ENCODE measurements at places on chromosomes 12 and 14.

DNA sequence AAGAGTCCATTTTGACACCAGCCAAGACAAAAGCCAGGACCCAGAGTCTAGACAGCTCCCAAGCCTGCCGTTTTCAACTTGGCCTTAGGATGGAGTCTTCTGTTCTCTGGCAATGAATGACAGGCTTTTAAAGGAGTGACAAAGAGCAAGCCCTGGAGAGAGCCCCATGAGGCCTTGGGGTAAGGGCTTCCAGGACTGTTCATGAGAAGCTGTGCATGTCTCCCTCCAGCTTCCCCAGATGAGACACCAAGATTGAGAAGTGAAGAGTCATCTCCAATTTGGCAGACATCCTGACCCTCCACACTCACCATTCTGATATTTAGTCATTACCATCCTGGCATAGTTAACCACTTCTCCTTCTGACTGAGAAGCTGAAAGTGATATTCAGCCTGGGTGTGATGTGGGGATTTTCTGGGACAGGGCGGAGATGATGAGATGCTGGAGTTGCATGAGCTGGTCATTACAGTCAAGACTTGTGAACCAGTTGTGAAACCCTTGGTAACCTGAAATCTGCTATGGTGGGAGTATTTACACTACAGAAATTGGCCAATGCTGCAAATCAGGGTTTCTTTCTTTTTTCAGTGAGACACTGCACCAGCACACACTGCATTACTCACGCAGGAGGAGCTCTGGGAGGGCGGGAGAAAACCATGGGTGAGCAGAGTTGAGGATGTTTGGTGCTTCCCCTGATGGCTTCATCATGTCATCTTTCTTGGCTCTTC is 77.8 kb downstream of the VCPKMT start:
- no peak for DNase-seq

DNA sequence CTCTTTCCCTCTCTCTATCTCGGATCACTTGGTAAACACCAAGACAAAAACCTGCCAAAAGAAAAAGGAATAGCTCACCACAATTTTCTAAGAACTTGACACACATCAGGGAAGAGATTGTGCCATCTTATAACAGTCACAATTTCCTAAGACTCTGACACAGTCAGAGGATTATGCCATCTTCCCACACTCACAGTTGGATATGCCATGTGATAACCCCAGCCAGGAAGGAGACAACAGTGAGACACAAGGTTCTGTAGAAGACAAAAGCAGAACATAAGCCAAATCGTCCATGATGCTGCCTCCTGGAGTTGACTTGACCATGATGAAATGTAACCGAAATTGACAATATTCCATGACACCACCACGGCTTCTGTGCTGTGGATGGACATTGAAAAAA is 2.8 kb upstream of the CLEC9A start:
- no peak for DNase-seq

GRCh38 chr12:105347499-105347898 is 17.0 kb downstream of the C12orf75 start:
- DNase-seq = no peak

DNA sequence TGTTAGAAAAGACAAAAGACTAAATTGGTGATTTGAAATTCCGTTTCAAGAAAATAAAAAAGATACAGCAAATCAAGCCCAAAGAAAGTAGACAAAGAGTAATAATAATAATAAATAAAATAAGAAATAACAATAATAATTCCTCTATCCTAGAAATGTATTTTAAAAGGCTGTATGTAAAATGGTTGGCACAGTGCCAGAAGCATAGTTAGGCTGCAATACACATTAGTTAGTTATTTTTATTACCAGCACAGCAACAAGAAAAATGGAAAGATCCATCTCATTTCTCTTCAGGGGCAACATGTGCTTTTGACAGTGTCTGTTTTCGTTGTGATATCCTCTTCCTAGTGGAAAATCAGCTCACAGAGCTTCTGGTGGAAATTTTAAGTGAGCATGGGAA is 174.1 kb upstream of the TMTC1 start:
- DNase-seq = no peak

- DNase-seq = no peak
These were observed 708.0 kb downstream of the BCL11B start for GRCh38 chr14:98564006-98564405.

- DNase-seq = peak; percentile 97
These were observed 390 bp downstream of the JKAMP start for GRCh38 chr14:59484639-59485175.

DNA sequence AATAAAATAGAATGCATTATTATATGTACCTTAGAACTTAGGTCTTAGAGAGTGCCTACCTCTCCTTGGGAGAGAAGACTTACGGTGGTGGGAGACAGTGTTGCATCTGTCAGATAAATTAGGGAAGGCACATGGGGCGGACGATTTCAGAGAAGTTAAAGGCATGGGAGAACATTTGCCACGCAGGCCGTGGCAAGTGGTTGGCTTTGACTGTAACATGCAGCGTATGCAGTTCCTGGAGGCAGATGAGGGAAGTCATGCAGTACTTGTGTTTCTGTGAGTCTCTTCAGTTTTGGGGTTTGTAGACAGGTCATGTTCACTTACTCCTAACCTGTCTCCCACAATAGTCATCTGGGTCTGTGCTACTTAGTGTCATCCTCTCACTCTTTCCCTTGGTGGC is 43.6 kb downstream of the ETV6 start:
- no peak for DNase-seq

GRCh38 chr14:102352213-102352612 is 10.5 kb downstream of the CINP start:
- DNase-seq = no peak

GRCh38 chr12:563250-563781 is 99.9 kb downstream of the NINJ2 start:
- DNase-seq = no peak

DNA sequence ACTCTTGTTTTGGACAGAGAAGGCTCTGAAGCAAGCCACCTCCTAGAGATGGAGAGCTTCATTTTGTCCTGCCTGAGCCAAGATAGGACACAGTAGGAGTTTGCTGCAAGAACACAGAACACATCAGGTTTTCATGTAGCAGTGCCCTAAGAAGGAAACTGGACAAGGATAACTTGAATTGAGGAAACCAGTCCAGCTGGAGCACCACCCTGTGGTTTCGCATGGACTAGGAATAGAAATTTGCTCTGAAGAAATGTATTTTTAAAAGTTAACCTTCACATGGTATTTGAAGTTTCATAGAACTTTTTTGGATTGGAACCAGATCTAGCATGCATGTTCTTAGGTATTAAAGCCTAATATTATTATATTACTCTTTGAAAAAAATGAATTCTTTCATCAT is 68.8 kb downstream of the RERG start:
- DNase-seq = no peak

DNA sequence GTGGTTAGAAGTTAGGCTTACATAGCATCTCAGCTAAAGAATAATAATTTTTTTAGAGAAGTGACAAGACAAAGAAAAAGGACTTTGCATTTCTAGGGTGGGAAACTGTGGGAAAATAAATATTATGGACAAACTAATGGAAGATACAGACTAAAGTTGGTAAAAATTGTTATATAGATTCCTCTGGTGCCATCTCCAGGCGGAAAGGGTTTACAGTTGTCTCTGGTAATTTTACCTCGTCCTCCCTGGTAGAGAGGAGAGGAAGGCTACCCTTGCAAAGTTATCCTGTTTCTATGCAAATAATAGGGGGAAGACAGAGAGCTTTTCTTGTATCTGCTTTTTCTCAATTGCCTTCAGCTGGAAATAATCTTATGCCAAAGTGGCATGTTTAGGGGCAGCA is 5.2 kb downstream of the OR11G2 start:
- DNase-seq = no peak

GRCh38 chr12:47835006-47835830 is 15.5 kb upstream of the HDAC7 start:
- DNase-seq = no peak

GRCh38 chr12:10151621-10152020 is 20.3 kb downstream of the OLR1 start:
- no peak for DNase-seq

GRCh38 chr12:52434081-52434733 is at the start of gene KRT75:
TSS of gene KRT75 (minus strand) at chr12:52434371. CDS start at chr12:52434304, 67 bp downstream.
- DNase-seq = no peak

GRCh38 chr14:21063479-21063878 is 5.9 kb downstream of the RNASE8 start:
- DNase-seq = no peak

DNA sequence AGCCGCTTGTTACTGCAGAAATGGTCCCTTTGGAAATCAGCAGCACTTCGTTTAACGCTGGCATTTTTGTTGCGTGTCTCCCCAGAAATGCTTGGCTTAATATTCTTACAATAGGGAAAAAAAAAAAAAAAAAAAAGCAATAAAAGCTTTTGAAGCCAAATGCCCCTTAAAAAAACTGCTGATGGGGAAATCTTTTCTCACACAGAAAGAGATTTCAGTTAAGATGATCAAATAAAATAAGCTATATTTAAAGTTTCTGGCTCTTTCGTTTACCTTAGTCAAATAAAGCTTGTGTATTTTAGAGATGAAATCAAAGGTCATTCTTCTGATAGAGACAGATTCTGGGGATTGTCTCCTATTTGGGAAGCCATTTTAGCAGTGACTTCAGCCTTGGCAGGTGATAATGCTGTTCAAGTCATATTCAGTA is 52.4 kb upstream of the FRS2 start:
- DNase-seq = no peak

DNA sequence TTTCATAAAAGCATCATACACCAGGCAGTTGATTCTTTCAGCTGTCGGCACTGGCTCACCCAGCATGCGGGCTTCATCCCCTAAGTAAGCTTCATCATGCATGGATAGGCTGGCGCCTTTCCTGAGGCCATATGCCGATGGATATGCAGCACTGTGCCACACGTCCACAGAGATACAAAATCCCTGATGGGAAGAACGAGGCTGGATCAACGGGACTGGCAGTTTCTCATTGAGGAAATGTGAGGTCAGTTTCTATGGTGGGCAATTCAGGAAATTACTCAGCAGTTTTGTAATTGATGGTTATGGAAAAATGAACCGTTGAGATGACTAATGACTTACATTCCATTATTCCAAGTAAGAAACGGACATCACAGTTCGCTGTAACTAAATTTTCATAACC is 453.8 kb downstream of the TMEM121 start:
- DNase-seq = no peak

GRCh38 chr12:15404485-15404884 is 82.2 kb downstream of the PTPRO start:
- DNase-seq = no peak

GRCh38 chr12:19561411-19561961 is 122.2 kb downstream of the AEBP2 start:
- no peak for DNase-seq

- no peak for DNase-seq
These were observed 25.8 kb downstream of the SLC39A9 start for GRCh38 chr14:69424149-69424923.

- DNase-seq = no peak
These were observed 9.0 kb downstream of the KCTD10 start for GRCh38 chr12:109467978-109468676.

- DNase-seq = no peak
These were observed 183.1 kb upstream of the HIF1A start for GRCh38 chr14:61512026-61512834.

- DNase-seq = no peak
These were observed 499.3 kb downstream of the TMEM132D start for GRCh38 chr12:129404556-129404955.

DNA sequence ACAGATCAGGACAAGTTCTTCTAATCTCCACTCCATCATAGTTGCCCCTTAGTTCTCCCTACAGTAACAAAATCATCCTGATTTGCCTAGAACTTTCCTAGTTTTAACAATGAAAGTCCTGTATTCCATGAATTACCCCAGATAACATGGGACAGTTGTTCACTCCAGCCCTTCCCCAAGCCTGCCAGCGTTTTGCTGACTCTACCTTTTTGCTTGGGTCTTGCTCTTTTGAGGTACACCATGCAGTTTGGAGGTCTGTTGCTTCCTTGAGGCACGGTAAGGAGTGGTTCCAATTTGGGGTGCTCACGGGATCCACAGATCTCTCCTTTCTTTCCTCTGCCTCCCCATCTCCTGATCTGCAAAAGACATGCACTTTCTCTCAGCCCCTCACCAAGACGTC is 61.6 kb upstream of the DYRK2 start:
- DNase-seq = no peak
